Thymus (tissue), 14 donors: ENCODE measurements at places on chromosomes 7 and 10.

DNA sequence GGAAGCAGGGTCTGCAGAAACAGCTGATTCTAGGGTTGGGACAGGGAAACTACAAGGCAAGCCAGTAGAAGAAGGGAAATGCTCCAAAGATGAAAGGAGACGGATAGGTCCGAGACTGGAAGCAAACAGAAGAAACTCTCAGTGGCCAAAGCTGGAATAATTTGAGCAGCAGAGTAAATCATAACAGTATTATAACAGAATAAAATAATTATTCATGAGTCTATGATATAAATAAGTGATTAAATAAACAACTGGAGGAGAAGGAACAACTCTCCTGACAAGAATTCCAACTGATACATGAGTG is 27.6 kb downstream of the EZH2 start:
- no peak for DNase-seq

DNA sequence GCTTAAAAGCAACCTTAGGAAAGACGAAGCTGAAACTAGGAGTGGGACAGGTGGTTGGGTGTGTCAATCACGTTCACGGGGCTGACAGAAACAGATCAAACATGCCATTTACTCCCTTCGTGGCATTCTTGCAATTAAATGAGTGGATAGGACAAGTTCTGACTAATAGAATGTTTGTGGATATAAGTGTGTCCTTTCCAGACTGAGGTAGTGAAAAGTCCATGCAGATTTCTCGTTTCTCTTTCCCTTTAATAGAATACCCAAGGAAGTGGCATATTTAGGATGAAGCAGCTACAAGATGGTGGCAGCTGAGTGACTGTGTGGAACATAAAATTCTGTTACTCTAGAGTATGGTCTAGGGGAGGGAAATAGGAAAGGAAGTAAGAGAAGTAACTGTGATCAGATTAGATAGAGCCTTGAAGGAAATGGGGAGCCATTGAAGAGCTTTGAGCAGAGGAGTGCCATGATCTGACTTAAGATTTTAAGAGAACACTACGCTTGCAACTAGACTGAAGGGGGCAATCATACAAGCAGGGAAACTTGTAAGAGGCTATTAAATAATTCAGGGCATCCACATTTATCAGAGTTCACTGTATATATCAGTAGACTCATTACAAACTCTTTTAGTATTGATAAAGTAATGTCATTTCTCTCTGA is 46.3 kb upstream of the HYAL4 start:
- DNase-seq, result no peak

DNA sequence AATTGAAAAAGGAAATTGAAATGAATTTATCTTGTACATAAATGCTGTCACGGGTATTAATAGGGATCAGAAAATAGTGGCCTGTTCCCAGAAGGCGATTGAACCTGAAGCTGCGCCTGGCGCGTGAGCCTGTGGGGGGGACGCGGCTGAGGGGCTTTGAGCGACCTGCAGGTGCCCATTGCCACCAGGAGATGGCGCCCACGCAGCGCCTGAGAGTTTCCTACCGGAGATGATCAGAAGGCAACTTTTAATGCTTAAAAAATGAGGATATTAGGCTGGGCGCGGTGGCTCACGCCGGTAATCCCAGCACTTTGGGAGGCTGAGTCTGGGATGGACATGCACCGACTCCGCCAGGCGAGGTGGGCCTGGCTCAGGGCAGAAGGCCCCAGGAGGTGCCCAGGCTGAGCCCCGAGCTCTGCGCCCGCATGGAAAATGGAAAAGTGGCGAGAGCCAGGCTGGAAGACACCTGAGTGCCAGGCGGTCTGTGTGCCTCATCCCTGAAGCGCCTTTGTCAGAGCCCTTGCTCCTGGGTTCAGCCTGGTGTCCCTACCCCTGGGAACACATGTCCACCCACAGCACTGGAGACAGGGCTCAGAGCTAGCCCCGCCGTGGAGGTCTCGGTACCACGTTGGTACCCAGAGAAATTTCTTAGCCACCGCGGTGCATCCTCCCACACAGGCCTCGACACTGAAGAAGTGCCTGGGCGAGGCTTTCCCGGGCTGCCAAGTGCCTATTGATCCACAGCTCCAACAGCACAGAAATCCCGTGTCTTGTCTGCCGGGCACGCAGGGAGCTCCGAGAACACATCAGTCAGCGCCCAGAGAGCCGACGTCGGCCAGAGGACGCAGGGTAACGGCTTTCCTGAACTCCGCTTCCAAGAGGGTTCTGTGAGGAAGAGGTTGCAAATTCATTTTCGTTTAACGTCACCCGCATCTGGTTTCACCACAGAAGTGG is 117.4 kb downstream of the INPP5A start:
- DNase-seq, result peak; percentile 24

- no peak for DNase-seq
These were observed 52.5 kb downstream of the WNT2 start for GRCh38 chr7:117270371-117270770.

DNA sequence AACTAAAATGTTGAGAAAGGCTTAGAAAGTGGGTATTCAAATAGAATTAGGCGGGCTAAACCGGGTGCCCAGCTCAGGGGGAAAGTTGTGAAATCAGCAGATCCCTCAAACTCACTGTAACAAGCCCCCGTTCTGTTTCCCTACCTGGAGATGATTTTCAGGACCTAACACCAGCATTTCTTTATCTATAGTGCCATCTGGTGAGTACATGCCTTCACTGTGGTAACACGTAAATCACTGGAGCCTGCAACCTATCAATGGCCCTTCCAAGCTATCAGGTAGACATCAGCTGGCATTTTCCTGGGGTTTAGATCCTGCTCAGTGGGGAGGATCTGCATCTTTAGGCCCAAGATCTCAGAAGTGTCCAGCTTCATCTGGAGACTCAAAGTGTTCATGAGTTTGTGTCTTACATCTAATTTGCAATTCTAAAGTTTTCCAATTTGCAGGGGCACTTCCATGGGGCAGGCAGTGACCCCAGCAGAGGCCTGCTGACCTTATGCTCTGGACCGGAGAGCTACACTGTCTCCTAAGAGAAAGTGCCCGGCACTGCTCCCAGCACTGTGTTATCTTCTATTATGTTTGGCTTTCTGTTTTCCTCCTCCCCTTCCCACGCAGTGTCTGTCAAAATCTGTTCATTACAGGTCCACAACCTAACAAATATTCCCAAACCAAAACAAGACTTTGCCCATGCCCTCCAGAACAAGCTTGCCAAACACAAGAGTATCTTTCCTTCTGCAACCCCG is 132.5 kb downstream of the LSM5 start:
- no peak for DNase-seq

- no peak for DNase-seq
These were observed 56.1 kb upstream of the PDLIM1 start for GRCh38 chr10:95346715-95347401.

DNA sequence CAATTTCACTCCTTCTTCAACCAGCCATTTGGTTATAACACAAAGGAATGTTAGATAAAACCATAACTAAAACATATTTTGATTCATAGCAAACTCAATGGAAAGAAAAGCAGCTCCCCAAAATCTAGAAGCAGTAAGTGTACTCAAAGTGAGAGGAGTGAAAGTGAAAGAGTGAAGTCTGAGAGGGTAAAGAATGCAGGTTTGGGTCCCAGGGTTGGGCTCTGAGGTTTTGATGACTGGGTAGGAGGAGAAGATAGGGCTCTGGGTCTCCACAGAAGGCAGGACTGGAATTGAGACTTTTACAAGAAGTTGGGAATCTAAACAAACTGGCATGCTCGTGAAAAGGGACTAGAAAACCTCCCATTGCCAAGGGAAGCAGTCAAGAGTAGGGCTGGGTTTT is 85.4 kb upstream of the RSU1 start:
- peak; percentile 17 for DNase-seq
